ENCODE measurements at places on chromosomes 13 and 19.

- DNase-seq, result no peak
Measured at GRCh38 chr19:16703677-16704076, 16.0 kb upstream of the NWD1 start.

DNA sequence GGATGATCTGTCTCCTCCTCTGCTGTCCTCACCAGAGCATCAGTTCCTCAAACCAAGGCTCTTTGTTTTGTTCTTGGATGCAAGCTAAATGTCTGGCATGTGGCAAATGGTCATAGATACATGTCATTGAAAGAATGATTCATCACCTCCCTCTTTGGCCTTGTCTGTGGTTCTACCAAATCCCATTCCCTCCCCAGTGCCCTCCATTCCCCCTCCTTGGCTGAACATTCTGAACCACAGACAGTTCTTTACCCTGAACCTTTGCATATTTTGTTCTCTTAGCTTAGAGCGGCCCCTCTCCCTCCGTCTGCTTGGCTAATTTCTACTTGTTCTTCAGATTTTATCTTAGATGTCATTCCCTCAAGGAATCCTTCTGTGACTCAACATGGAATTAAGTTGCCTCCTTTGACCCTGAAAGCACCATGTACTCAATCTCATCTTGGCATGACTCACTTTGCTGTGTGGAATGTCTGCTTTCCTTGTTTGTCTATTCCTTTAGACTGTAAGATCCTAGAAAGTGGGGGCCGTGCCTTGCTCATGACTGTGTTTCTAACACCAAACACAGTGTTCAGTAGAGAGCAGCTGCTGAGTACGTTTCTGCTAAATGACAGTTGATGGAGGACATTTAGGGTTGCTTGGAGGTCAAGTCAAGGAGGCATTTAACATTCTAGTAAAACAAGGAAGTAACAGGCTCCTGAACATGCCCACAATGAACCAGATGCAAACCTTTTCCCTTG, 8.1 kb downstream of the ALOX5AP start:
- peak; percentile 98 for DNase-seq

GRCh38 chr13:50080203-50080910, 65.1 kb downstream of the KCNRG start:
- DNase-seq, result no peak

- no peak for DNase-seq
Measured at GRCh38 chr13:20588529-20589110, 21.7 kb downstream of the IFT88 start.

DNA sequence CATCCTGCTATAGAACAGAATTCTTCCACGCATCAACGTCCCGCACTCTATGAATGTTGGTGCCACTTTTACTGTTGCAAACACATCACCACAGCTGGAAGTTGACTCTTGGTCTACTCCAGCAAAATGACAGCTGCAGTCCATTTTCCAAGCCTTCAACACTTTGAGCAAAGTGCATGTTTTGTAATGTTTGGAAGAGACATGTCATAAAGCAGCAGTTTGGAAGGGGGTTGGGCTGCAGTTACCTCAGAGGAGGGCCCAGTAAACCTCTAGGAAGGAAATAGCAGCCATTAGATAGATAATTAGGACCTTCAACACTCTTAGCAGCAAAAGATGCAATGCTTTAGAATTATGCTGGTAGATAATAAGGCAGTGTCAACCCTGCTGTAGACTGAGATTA, 323.6 kb downstream of the TDRD3 start:
- no peak for DNase-seq

GRCh38 chr13:87622971-87623370, 48.2 kb upstream of the SLITRK5 start:
- DNase-seq, result no peak

GRCh38 chr13:42594481-42595252, 20.7 kb downstream of the TNFSF11 start:
- DNase-seq, result peak; percentile 33

DNA sequence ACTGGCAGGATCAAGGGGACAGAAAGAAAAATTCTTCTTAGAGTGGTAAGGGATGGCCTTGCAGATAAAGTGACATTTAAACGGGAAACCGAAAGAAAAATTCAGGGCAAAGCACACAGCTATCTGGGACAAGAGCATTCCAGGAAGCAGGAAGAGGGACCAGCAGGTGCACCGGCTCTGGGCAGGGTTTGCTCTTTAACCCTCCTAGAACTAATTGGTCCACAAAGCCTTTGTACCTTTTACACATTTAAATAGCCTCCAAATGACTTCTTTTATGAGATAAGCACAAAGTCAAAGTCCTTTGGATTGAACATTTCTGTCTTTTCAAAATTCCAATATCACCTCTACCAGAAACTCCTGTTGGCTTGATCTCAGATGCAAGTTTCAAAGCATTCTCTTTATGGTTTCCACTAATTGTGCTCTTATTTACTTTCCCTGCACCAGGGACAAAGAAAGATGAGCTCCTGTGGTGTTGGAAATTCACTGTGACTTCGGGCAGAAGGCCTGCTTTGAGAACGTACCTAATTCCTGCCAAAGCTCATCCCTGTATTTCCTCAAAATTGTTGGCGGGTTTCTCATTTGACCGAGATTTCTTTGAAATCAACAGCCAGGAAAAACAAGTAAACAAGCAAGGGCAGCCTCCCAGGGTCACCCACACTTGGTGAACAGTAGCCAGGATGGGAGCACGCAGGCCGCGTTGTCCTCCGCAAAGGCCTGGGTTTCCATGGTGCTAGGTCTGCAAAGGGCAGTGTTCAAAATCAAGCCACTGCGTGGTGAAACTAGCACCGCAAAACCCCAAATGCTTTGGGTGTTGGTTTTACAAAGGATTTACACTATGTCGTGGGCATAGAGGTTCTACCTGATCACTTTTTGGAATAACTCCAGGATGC, 98.6 kb downstream of the IRS2 start:
- no peak for DNase-seq

- DNase-seq, result no peak
Measured at GRCh38 chr19:38892841-38893240, 6.6 kb downstream of the SIRT2 start.

DNA sequence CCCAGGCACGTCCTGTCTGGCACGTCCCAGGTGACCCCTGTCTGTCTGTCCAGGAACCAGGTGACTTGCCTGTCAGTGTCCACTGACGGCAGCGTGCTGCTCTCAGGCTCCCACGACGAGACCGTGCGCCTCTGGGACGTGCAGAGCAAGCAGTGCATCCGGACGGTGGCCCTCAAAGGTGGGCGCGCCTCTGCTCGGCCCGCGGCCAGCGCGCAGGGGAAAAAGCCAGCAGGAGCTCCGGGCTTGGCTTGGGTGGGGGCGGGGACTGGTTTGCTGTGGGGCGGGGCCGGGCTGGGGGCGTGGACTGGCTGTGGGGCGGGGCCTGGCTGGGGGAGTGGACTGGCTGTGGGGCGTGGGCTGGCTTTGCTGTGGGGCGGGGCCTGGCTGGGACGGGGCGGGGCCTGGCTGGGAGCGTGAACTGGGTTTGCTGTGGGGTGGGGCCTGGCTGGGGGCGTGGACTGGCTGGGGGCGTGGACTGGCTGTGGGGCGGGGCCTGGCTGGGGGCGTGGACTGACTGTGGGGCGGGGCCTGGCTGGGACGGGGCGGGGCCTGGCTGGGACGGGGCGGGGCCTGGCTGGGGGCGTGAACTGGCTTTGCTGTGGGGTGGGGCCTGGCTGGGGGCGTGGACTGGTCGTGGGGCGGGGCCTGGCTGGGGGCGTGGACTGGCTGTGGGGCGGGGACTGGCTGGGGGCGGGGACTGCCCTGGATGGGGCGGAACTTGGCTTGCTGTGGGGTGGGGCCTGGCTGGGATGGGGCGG, 7.2 kb downstream of the WDR18 start:
- peak; percentile 24 for DNase-seq

- DNase-seq, result no peak
Measured at GRCh38 chr13:28492569-28493367, 2.2 kb downstream of the FLT1 start.

DNA sequence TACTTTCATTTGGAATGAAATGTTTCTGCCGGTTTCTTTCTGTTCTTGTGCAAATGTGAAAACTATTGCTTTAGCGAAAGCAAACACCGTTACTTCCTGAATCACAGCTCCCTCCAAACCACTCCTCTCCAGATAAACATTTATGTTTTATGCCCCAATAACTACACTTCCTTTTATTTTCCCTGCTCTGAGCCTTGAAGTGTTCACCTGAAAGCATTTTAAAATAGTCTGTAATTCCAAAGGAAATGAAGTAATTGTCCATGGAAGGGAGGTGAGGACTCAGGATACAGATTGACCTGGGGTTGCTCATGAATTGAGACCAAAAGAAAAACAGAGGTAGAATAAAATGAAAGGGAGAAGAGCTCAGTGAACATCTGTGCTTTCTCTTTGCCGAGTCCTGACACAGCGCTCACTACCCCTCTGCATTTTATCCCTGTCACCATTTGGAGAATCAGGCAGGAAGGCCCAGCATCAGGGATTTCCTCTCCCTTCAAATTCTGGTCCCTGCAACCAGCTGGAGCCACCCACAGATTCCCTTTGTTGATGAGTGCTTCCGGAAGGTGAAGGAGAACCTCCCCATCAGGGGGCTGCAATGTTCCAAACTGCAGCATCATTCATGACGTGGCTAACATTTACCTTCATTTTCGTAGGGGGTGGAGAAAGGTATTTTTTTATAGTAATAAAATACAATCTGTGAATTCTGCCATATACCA, 171.9 kb downstream of the ITGBL1 start:
- DNase-seq, result no peak

- peak; percentile 31 for DNase-seq
Measured at GRCh38 chr19:8973501-8974091, 36.6 kb downstream of the MUC16 start.

GRCh38 chr13:75321084-75321483, 160.9 kb downstream of the TBC1D4 start:
- no peak for DNase-seq

DNA sequence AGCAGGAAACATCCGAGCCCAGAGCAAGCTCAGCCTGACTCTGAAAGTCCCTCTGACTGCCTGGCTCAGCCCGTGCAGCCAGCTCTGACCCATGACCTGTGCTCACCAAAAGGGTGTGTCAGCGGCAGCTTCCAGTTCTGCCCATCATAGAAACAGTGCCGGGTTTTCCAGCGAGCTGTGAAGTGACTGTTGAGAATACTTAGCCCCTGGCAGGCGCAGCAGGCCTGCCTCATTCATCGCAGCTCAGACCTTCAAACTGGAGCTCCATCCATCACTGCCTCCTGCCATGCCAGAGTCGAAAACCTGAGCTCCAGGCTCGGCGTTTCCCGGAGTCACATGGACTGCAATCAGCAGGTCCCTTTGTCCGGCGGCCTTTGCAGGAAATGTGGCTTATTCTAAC, 16.3 kb upstream of the GSX1 start:
- DNase-seq, result peak; percentile 48

DNA sequence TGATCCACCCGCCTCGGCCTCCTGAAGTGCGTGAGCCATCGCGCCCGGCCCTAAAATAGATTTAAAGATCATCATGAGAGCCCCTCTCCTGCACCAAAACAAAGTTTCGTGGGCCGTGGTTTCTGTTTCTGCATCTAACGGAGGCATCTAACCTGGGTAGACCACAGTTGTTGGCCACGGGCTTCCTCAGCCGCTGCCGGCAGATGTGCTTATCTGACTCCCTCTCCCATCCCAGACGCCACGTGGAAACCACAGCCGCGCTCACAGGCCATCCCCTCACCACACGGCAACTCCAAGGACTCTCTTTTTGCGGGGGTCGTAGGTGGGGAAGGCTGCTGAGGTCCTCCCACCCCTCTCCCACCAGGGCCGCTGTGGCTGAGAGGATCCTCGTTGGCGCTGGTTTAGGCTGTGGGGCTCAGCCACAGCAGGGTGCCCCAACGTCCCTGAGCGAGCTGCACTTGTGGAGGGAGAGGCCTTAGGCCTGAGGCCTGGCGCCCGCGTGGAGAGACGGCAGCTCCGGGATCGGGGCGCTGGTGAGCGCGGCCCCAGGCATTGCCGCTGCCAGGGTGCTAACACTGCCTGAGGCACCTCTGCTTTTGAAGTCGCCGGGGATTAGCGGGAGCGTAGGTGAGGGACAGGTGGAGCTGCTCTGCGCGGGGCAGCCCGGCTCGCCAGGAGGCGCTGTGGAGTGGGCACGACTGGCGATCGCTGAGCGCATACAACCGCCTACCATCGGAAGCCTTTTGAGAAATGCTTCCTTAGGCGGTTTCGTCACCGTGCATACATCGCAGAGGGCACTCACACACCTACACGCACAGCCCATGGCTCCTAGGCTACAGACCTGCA, 8.9 kb downstream of the ZSCAN1 start:
- DNase-seq, result no peak

DNA sequence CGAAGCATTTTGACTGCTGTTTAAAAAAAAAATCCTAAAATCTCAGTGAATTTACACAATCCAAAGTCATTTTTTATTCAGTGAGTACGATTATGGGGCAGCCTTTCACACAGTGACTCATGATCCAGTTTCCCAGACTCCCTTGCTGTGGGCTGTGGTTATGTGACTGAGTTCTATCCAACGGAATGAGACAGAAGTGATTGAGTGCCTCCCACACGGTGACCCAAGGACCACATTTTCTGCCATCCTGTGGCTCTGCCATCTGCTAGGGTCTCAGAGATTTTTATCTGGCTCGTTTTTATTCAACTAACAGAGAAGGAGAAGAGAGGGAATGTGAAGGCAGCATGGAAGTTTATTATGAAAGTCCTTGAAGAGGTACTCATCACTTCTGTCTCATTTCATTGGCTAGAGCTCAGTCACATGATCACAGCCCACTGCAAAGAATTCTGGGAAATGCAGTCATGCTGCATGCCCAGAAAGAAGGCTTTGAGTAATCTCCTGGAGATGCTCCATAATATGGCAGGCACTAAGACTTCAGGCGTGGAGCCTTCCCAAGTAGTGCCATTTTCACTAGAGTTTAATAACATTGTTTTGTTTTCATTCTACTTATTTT, 999.4 kb downstream of the UQCRFS1 start:
- DNase-seq, result no peak

DNA sequence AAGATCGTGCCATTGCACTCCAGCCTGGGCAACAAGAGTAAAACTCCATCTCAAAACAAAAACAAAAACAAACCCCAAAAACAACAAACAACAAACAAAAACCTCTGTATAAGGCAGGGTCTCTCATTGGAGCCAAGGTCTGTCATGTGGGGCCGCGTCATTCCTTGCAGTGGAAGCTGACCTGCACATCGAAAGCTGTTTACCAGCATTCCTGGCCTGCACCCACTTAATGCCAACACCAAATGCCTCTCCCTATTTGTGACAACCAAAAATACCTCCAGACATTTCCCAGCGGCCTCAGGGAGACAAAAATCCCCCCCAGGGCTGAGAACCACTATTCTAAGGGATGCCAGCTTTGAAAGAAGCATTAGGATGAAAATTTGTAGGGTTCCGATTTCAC, 1.2 kb downstream of the CPAMD8 start:
- DNase-seq, result peak; percentile 82

GRCh38 chr13:68749796-68750195, 1357.8 kb upstream of the ATXN8OS start:
- no peak for DNase-seq

DNA sequence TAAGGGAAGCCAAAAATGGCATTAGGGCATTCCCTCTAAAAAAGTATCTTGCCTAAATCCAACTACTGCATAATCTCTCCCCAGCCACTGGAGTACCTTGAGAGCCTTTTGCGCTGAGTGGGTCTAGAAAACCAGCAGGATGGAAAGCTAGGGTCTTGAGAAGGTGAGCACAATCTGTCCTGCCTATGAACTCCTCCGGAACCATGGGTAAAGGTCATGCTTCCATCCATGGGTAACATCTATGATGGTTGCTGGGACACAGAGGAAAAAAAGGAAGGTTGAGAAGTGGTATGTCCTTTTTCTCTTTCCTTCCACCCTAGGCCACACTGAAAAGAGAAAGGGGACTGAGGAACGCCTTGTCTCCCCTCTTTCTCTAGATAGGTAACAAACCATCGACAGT, 52.4 kb downstream of the ZNF676 start:
- no peak for DNase-seq

GRCh38 chr13:105345131-105345530, 1190.3 kb downstream of the EFNB2 start:
- no peak for DNase-seq

All from PC-9 (cell line).